GM23248 (cell line): ENCODE measurements at places on chromosomes 5 and 9.
A peak's percentile ranks its signal among the peaks of the same experiment; 100 is the strongest.

DNA sequence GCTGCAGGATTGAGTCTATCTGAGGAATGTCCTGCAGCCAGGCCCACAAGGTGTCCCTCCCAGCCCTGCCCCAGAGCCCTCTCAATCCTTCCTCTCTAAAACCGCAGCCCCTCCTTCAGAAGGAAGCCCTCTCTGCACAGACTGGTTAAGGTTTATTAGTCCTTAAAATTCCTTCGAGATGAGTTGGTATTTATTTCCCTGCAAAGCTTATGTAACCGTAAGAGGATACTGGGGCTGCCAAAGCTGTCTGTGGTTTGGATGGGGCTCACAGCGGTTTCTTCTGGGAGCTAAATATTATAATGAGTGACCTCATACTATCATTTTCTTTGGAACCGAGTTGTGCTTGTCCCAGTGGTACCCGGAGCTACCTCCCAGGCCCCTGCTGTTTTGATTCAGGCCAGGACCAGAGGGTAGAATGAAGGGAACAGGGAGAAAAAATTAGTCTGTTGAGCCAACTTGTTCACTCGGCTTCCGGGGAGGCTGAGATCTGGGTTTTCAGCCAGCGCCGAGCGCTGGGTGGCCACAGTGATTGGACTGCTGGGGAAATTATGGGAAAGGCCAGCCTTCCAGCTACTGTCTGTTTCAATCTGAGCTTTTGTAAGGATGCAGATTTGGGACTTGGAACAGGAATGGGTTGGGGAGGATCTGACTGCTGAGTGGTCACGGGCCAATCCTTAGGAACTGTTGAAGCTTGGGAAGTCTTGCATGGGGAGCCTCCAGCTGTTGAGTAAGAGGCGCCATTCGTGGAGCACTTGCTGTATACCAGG lies 107.5 kb downstream of the NDFIP1 start:
- peak; percentile 95 for DNase-seq

GRCh38 chr5:53019320-53019719 lies 30.2 kb downstream of the ITGA2 start:
- peak; percentile 94 for DNase-seq

DNA sequence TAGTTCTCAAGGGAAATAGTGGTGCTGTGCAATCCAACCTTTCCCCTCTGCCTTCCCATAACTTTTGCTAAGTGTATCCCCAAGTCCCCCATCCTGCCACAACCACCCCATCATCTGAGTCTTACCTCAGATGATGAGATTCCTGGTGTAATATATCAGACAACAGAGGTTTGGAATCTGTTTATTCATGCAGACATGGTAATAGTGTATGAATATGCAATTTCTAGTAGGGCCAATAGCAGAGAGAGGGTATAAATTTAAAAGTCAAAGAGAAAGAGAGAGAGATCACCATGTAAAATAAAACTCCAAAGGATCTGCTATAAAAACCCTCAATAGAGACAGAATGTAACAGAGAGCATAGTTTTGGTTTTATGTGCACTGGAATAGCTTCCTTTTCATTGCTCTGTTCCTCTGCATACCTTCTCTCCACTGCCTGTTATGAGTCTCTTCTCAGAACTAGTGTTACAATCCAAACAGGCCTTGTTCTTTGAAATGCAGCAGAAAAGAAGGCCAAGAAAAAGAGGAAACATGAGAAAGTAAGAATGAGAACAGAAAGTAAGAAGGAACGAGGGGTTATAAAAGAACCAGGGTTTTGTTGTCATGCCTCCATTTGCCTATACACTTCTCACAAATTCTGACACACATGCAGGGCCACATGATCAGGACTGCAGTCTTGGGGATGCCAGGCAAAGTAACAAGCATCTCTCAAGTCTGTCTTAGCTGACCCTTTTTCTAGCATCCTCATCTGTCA lies 278.0 kb downstream of the CETN3 start:
- no peak for DNase-seq

DNA sequence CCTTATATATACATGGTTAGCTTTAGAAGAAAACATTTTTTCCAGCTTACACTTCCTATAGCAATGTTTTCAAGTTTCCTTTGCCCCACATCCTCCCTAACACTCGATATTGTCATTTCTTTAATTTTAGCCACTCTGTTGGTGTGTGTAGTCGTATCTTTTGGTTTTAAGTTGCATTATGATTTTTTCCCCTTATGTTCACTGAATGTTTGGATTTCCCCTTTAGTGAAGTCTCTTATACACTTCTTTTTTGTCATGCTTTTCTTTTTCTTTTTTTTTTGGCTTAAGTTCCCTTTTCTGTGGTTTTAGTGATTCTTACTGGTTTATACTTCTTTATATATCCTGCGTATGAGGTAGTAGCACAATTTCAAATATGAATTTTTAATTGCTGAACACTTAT lies 58.8 kb downstream of the KDM4C start:
- no peak for DNase-seq

GRCh38 chr5:173423452-173424117 lies 95.4 kb upstream of the STC2 start:
- DNase-seq: no peak

GRCh38 chr5:140348104-140348503 lies 1.7 kb upstream of the HBEGF start:
- DNase-seq: no peak

GRCh38 chr5:172906436-172906835 lies 52.8 kb upstream of the RPL26L1 start:
- peak; percentile 40 for DNase-seq

GRCh38 chr5:126441230-126441629 lies 18.0 kb downstream of the GRAMD2B start:
- no peak for DNase-seq

DNA sequence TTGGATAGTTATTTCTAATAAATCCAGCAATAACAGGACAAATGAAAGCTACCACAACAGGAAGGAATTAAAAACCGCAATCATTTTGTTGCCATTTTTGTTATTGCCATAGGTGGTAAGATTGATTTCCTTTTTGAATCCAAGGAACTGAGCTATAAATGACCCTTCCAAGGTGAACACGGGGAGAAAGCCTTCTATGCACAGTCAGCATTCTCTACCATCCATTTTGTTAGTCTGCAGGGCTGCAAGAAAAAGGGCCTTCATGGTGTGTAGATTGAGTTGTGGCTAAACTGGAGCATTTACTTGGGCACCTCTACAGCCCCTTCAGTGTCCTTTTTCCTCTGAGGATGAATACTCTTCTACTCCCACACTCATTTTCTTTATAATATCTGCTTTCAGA lies 18.6 kb upstream of the REEP5 start:
- no peak for DNase-seq

GRCh38 chr5:107275333-107275732 lies 395.4 kb downstream of the EFNA5 start:
- no peak for DNase-seq

DNA sequence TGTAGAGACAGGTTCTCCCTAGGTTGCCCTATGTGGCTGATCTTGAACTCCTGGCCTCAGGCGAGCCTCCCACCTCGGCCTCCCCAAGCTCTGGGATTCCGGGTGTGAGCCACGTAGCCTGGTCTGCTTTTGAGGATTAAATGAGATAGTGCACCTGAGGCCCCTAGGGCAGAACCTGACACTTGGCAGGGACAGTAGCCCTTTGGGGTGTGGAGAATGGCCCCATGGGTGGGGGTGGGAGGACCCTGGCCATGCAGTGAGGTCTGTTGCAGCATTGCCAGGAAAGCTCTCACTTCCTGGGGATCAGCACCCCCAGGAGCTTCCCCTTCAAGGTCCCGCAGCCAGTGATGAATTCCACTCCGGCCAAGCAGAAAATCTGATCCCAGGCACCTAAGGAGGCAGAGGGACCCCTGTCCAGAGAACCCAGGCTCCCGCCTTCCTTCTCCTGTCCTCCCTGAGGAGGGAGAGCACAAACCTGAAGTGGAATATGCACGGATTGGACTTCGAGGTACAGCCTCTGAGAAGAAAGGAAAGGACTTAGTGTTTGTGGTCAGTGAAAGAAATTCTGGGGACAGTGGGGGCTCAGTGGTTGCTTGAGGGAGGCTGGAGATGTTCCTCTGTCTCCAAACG lies 73.9 kb upstream of the UNC5A start:
- no peak for DNase-seq

DNA sequence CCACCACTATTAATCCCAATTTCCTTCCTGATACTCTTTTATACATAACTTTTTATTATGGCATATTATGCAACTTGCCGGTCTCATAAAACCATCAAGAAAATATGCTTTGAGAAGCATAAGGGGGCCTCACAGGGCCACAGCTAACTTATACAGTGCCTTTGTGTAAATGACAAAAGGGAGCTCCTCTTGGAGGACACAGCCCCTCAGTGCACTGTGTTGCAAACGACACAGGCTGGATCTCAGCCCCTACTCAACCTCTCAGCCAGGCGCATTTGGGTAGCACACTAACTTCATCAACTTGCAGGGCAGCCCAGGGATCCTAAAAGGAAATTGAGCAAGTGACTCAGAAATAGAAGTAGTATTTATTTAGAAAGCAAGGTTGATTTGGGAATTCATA lies 35.4 kb downstream of the RIGI start:
- DNase-seq: no peak

DNA sequence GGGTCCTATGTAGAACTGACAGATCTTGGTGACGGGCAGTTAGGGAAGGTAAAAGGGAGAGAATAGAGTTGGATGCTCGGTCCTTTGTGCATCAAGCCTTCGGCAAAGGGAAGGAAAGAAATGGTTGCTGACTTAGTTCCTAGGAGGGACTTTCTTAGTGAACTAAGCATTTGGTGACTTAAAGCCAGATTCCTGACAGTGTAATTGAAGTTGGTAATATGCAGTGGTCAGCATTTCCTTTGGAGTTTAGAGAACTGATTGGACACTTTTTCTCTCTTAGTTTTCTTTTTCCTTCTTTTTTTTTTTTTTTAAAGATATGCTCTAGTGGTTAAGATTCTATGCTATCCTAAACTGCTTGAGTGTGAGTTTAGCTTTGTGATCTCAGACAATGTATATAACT lies 2.3 kb downstream of the CLTA start:
- DNase-seq: peak; percentile 43

GRCh38 chr5:77972469-77973252 lies 196.5 kb upstream of the TBCA start:
- peak; percentile 18 for DNase-seq

- no peak for DNase-seq
Measured at GRCh38 chr5:141127305-141127704, 5.7 kb downstream of the PCDHB4 start.

GRCh38 chr9:89845321-89845720 lies 240.5 kb downstream of the GADD45G start:
- no peak for DNase-seq

- DNase-seq: no peak
Measured at GRCh38 chr5:172864747-172865146, 30.7 kb downstream of the ERGIC1 start.

DNA sequence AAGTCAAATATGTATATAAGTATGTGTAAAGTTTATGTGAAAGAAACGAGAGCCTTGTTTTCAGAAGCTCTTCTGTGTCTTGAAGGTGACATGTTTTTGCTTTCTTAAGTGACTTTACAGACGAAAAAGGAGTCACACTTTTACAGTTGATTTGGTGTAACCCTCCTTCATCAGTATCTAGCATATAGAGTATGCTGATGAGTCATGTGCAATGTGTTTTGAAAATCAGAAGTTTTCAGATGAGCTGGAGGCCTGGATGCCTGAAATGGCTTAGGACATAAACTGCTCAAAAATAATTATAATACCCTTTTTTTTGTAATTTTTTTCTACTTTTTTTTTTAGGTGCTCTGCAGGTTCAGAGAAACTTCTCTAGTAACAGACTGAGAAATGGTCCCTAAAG lies 209.5 kb downstream of the CD180 start:
- DNase-seq: peak; percentile 69

DNA sequence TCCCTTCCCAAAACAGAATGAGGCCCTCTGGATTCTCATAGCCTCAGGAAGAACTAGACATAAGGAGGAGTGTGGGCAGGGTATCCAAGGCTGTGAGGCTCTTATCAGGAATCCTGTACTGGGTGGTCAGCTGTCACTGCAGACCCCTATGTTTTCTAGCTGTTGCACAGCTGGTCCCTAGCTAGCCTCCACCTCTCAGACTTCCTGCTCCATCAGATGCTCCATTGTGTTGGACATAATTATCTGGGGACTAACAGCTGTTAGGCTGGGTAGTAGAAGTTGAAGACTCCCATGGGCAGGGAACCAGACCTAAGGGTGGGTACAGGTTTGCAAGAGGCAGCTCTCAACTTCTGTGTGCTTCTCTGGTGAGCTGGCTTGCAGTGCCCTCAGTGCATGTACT lies 18.4 kb downstream of the FAM219A start:
- DNase-seq: no peak

- DNase-seq: no peak
Measured at GRCh38 chr5:66138637-66139317, 5.3 kb upstream of the SREK1 start.

GRCh38 chr9:127283917-127284497 lies 19.4 kb downstream of the GARNL3 start:
- peak; percentile 62 for DNase-seq

- DNase-seq: no peak
Measured at GRCh38 chr9:107789001-107789700, 299.6 kb upstream of the KLF4 start.

GRCh38 chr9:116234081-116234480 lies 80.5 kb downstream of the PAPPA start:
- peak; percentile 99 for DNase-seq

DNA sequence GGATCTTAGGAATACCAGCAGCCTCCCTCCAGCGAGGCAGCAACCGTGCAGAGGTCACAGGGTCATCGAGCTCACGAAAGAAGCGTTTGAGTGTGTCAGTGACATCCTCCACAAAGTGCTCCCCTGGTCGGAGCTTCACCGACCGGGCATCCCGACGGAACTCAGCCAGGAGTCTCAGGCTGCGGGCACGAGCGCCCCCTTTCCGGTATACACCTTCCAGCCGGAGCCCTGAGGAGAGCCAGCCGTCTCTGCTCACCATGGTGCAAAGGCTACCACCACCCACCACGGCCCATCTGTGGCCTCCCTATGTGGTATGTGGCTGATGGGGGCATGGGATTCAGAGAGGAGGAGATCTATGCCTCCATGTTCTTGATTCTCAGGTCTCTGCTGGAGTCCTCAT lies 10.8 kb upstream of the FCHSD1 start:
- no peak for DNase-seq

DNA sequence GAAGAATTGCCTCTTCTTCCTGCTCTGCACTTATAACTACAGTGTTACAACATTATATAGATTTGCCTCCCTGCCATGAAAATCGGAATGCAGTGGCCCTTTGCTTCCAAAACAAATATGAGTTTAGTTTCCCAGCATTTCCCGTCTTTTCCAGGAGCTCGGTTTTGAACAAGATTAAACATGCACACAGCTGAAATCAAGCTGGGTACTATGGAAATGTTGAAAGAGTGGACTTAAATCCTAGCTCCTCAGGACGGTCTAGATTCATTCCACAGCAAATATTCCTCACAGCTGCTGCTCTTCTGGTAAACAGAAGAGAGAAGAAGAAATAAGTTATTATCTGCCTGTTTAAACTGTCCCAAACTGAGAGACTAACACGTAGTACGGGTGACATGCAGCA lies 161.4 kb downstream of the PIK3R1 start:
- peak; percentile 18 for DNase-seq

DNA sequence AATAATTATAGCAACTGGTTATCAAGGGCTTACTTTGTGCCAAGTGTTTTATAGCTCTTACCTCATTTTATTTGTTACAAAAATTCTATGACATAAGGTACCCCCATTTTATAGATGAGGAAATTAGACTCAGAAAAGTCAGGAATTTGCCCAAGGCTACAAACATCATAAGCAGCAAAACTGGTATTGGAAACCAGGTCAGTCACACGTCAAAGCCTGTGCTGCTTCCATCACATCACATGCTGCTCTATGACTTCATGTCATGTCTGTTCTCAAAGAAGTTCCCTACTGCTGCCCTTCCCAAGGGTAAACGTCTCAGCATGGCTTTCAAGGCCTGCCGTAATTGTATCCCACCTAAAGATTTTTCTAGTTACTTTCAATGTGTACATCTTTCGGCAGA lies 6.9 kb upstream of the KIF2A start:
- no peak for DNase-seq

GRCh38 chr5:14597080-14597479 lies 15.5 kb downstream of the OTULINL start:
- no peak for DNase-seq
